HT1080 (cell line): ENCODE measurements at places on chromosomes 1 and 21. TPM values are rescaled to one million over a fixed set of nuclear protein-coding genes. Genes with fewer than 3 reads are reported as not detected.
A peak's percentile ranks its signal among the peaks of the same experiment; 100 is the strongest.

- peak; percentile 83 for DNase-seq
Observed at GRCh38 chr1:209527372-209527771, 56.1 kb upstream of the CAMK1G start.

The UBE2U gene
- total RNA-seq: not detected in 2 replicates

The GFI1 gene
- total RNA-seq: 2.2 and 3.7 TPM in 2 replicates

- no peak for DNase-seq
Observed at GRCh38 chr1:40784771-40785151, 1.2 kb downstream of the KCNQ4 start.

The GPR37L1 gene
- total RNA-seq: not detected in 2 replicates

- no peak for DNase-seq
Observed at GRCh38 chr1:32465578-32465933, 684 bp downstream of the ZBTB8B start.

DNA sequence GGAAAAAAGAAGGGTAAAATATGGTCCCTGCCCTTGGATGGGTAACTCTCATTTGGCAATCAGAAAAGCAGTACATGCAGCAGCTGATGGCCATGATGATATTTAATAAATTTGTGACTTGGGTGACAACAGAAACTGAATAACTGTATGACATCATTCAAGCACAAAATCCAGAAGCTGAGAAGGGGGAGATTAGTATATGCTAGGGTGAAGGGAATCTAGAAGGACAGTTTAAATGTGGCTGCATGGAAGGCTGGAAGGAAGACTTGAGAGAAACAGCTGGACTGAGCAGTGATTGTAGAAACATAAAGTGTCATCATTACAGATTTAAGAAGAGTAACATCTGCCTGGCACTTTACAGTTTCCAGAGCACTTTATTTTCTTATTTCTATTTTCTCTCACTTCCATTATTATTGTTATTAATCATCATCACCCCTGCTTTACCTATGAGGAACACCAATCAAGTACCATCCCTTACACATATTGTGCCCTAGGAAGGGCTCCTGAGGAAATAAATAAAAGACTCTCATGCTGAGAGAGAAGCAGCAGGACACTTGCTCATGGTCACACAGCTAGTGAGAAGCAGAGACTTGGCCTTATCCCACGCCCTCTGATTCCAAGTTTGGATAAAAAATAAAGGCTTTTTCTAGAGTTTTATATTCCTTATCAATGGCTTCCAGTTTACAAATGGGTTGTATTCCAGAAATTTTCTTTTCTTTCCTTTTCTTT, 207.2 kb downstream of the PBX1 start:
- no peak for DNase-seq

DNA sequence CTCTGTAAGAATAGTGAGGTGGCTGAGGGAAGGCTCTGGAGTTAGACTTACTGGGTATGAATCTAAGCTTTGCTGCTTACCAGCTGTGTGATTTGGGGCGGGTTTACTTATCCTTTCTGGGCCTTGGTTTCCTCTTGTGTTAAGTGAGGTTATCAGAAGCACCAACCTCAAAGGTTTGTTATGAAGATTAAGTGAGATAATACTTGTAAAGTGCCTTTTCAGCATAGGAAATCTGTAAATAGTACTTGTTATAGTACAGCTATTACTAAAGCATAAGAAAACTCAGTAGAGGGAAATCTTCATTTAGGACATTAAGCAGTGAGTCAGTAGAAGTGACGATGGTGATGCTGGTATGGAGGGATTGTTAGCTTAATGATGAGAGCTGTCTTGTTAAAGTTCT, 12.1 kb downstream of the HHAT start:
- DNase-seq: no peak

DNA sequence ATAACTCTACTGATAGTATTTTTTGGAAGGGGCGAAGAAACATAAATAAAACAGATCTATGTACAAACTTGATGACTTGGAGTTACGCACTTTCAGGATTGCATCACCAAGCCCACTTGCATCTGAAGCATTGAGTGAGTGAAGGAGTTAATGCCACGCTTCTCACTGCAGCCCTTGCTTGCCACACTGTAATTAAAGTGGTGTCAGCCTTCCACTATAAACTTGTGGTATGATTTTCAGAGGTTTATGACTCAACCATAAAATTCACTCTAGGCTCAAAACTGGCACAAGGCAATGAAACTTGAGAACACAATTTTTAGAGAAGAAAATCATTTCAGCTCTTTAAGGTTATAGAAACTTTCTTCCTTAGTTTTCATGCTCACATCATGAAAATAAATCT, 93.9 kb upstream of the PRMT6 start:
- DNase-seq: peak; percentile 14

DNA sequence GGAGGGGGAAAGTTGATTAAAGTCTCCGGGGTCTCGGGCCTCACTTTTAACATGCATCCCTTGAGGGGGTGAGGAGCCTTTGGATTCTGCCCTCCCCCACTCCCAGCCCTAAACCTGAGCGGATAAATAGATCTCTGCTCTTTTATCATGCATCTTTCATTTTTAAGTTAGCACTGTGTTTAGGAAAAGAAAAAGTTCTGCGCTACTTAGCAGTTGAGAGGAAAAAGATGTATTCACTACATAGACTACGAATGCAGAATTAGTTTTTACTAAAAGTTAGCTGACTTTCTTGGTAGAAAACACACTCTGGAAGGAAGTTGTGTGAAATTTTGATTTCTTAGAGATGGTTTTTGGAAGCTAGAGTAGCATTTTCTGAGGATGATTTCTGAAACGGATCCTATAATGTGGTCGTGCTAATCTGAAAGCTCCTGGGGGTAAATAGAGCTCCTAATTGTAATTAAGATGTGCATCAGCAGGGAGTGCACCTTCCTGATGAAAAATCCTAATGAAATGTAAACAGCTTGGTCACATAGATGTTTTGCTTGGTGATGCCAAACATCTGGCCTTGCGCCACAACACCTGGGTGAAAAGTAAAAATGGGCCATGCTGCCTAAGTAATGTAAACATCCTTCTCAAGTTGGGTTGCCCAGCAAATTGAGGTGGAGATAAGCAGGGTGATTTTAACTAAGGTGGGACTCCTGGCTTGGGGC, 1.8 kb downstream of the ROR1 start:
- DNase-seq: no peak

The KRTAP11-1 gene
- total RNA-seq: not detected in 2 replicates

DNA sequence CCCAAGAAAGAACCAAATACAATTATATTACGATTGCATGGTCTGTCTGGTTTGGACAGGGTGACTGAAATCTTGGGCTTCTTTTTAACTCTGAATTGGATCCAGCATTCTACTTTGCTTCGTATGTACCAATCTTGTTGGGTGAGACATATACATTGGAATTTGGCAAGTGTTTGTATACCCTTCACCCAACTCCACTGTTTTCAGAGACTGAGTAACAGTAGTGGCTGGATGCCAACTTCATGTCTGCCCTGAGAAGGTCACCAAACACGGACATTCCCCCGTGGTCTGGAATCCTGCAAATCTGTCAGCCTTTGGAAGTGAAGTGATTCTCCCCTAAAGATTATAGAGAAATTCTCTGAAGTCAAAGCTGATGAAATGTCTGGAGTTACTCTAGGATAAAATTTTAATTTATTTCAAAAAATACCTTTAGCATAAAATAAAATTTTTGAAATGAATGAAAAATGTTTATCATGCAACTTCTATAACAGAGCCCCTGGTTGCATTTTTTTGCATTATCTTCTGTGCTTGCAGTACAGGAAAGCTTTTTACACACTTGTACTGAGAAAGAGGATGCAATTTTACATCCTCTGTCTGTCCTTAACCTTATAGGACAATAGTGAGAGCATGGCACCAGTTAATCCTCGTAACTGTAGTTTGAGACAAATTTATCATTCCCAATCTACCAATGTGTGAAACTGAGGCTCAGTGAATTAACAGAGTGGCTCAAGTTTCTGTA, 201.8 kb downstream of the DISC1 start:
- peak; percentile 95 for DNase-seq

- DNase-seq: no peak
Observed at GRCh38 chr1:171344473-171344820, 30.5 kb downstream of the FMO4 start.
